Hematopoietic multipotent progenitor cell treated with erythropoietin and hydrocortisone succinate and interleukin-3 and kit ligand, for 8 days (in vitro differentiated cells): ENCODE measurements at places on chromosomes 12 and 14.
A peak's percentile ranks its signal among the peaks of the same experiment; 100 is the strongest.

DNA sequence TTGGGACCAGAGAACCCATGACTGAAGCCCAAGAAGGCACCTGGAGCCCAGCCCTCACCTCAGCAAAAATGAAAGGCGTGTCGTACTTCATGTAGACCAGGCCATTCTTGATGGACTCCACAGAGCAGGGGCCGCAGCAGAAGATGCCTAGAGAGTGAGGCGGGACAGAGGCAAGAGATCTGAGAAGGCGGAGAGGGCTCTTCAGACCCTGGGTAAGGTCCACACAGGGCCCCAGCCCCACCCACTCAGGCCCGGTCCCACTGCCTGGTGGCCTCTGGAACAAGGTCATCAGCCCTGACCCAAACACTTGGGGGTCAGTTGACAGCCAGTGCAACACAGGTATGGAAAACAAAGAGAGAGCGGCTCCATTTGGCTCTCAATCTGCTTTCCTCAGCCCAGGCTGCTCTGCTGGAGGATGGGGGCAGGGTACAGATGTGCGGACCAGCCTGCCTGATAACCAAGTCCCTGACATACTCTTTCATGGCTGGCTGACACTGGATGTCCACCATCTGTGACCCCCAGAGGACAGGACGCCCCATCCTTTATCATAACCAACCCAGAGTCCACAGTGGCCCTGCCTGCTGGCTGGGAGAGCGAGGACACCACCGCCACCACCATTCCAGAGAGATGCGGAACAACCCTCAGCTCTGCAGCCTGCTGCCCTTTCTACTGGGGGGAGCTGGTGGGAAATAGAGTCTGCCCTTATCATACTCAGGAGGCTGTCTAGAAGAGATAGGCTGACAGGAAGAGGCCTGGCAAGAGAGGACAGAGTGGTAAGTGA, 6.9 kb downstream of the TGM1 start:
- DNase-seq: peak; percentile 91

DNA sequence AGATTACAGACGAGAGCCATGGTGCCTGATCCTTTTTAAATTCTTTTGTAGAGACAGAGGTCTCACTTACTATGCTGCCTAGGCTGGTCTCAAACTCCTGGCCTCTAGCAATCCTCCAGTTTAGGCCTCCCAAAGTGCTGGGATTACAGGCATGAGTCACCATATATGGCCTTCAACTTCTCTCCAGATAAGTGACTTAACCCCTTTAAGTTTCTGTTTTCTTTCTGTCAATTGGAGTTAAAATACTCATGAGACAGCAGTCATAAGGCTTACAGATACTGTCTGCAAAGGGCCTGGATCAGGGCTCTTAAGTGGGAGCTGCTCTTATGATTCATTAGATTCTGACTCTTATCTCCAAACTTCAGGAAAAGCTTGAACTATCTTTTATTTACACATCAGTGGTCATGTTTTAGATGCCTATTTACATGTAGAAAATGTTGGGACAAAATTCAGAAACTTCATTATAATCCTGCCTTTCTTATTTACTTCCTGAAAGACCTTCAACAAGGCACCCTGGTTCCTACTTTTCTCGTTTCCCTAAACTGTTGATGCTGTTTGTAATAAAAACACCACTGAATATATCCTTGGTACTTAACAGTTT, 271.5 kb upstream of the TBX3 start:
- DNase-seq: no peak

DNA sequence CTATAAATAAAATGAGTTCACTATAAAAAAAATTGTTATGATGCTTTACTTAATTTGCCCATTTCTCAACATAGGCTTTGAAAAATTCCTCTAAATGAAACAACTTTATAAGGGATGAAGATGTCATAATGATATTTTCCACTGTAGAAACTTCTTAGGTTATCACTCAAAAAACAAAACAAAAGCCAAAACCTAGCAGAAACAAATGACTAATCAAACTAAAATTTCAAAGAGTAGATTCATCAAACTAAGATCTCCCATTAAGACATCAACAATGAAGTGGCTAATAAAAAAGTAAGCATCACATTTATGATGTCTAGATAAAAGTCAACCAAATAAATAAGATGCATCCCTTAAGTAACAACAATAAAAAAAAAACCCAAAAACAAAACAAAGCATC, 36.9 kb upstream of the TTC7B start:
- DNase-seq: no peak

- no peak for DNase-seq
Measured at GRCh38 chr14:96265383-96266095, 9.5 kb downstream of the BDKRB1 start.

GRCh38 chr14:72315714-72316113, 383.5 kb downstream of the RGS6 start:
- DNase-seq: no peak

GRCh38 chr12:25100194-25101091, 94.5 kb downstream of the DNAI7 start:
- no peak for DNase-seq

- no peak for DNase-seq
Measured at GRCh38 chr14:104732931-104733681, 9.1 kb downstream of the ADSS1 start.
